ENCODE measurements at places on chromosomes 4 and X.

GRCh38 chr4:125705681-125706080 lies 390.9 kb downstream of the FAT4 start:
- DNase-seq = no peak

DNA sequence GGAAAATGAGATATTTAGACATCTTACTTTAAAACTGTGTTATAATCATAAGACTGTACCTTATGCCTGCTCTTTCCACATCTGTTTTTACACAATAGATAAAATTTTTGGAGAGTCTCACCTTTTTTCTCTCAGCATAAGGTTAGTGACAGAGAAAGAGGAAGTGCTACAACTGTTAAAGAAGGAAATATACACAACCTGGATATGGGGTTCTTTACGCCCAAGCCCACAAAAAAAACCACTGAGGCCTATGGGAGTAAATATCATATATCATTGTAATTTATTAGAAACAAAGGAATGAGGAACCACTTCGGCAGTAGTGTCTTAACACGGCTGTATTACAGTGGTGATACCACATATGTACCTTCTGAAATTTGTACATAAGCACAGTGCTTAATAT lies 265.9 kb upstream of the GK2 start:
- no peak for DNase-seq

DNA sequence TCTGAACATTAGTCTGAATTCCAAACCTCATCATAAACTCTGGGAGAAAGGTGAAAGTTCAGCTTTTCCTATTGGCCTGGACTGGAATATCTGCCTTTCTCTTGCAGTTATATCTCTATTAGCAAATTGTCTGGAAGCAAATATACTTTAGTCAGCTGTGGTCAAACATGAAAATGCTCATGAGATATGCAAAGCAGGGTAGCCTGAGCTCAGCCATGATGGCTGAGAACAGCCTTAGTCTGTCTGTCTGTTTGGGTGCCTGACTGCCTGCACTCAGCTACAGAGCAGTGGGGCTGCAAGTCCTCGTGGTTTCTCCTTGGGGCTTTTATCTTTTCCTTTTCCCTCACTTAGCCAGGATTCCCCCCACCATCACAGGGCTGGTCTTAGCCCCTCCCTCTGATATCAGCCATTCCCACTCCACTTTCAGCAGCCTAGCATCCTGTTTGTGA lies 19.5 kb upstream of the PGRMC2 start:
- DNase-seq = no peak

DNA sequence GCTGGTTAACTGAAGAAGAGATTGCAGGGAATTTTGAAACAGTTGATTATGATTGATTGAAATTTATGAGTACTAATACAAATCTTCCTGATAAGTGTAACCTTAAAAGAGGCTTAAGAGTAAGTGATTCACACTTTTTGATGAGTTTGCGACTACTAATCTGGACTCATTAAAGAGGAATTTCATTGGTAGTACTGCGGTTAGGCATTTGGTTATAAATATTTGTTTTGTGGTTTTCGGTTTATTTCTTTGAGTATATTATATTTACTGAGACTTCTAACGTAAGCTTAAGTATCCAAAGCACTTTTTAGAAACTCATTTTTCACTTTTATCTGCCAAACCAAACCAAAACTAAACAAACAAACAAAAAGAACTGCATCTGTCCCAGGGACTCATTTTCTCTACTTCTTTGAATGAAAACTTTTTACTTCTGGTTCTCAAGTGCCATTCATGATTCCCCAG lies 20.7 kb downstream of the SLIT2 start:
- no peak for DNase-seq

DNA sequence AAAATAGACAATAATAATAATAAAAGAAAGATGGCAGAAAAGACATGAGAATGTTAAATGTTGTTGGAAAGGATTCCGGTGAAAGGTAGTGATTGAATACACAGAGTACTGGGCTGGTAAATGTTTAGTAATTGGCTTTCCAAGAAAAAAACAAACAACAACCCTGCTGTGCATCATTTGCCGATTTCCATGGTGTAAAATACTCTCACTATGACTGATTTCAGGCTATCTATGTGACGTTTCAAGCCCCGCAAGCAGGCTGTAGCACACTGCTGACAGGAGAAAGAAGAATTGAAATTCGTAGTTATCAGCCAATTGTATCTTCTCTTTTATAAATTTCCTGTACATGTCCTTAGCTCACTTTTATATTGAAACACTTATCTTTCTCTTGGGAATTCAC lies 13.6 kb upstream of the SEPTIN6 start:
- DNase-seq = no peak

- DNase-seq = no peak
These were observed 223.1 kb downstream of the AFF2 start for GRCh38 chrX:148723551-148723950.

GRCh38 chrX:38175139-38175538 lies 45.5 kb downstream of the SRPX start:
- no peak for DNase-seq

DNA sequence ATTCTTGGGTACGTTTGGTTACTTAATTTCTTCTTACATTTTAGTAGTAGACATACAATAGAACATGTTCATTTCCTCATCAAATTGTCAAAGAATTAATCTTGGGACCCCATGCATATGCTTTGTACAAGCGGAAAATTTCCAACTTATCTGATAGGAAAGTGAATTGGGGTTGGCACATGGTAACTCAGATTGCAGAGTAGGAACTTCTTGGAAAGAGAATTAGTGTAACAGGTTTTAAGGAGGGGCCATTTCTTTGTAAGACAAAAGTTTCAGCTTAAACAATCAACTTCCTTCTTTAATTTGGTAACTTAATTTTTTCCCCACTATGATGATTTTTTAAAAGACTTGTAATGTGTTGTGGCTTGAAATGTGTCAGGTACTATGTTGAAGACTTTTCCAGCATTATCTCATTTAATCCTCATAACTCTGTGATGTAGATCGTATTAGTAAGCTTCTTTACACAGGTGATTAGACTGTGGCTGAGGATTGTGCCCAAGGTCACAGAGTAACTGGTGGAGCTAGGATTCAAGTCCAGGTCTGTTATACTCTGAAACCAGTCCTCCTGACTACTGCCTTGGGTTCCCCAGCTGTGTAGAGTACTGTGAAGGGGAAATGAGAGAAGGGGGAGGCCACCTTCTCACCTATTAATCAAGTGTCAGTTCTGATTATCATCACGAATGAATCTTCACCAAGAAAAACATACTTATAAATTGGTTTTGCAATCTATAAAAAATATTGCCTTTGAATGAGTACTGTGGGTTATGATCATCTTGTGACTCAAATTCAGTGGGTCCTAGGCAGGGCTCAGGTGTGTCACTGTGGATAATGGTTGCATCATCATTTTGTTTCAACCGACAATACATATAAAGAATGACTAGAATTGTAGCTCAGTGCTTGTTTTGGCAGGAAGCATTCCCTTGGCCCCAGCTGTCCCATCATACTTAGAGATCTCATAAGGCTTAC lies 4.3 kb downstream of the GK start:
- no peak for DNase-seq

DNA sequence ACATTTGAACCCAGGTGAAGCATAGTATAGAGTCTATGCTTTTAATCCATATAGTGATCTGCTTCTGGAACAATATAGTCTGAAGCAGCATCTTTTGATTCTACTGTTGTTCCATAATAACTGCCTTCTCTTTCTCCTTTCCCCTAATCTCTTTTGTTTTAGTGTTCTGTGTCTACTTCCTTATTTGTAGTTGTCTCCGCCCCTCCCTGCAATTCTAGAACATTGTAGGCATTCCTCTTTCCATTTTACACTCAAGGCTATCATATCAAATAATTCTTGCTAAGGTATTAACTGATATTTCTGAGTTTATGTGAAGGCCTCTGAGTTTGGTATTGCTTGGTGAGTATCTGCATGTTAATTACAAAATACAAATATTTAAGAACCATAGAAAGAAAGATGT lies 11.6 kb downstream of the BLTP1 start:
- DNase-seq = no peak

Measured in activated naive CD4-positive, alpha-beta T cell (primary cell).